ENCODE measurements at places on chromosomes 6 and 20.

DNA sequence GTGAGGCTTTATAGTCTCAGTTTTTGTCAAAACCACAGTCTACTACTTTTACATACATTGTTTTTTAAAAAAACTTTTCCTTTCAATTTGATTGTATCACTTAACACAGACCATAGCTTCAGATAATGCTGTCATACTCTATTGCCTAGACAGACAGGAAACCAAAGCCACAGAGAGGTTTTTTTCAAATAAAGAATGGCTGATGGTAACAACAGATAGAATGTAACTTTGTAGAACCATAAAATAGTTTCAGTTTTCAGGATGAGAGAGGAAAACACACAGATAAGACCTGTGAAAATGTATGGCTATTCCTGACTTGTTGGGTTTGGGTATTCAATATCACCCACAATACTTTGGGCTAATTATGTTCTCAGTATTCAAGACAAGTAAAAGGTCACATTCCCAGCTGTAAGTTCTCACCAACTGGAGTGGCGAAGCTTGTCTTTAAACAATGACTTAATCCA lies 94.0 kb downstream of the ADGRG6 start:
- no peak for DNase-seq

GRCh38 chr6:151962246-151962846 lies 154.9 kb downstream of the ESR1 start:
- no peak for DNase-seq

GRCh38 chr6:169574420-169574819 lies 127.4 kb downstream of the WDR27 start:
- no peak for DNase-seq

DNA sequence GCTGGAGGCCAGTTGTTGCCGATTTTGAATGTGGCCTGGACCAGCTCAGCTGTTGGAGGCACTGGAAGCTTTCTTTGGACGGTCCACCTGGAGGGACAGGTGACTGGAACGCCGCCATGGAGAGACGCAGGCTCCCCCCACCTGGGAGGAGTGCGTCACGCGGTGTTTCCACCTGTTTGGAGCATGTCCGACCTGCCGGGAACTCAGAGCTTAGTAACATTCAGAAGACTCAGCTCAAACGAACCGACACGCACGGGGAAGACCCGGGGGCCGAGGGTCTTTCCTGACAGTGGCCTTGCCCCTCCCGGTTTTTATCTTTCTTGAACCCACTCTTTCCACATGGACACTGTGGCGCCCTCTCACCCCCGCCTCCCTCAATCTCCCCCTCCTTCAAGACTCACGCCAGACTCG lies 141.6 kb downstream of the SMOC2 start:
- DNase-seq, result peak; percentile 76

DNA sequence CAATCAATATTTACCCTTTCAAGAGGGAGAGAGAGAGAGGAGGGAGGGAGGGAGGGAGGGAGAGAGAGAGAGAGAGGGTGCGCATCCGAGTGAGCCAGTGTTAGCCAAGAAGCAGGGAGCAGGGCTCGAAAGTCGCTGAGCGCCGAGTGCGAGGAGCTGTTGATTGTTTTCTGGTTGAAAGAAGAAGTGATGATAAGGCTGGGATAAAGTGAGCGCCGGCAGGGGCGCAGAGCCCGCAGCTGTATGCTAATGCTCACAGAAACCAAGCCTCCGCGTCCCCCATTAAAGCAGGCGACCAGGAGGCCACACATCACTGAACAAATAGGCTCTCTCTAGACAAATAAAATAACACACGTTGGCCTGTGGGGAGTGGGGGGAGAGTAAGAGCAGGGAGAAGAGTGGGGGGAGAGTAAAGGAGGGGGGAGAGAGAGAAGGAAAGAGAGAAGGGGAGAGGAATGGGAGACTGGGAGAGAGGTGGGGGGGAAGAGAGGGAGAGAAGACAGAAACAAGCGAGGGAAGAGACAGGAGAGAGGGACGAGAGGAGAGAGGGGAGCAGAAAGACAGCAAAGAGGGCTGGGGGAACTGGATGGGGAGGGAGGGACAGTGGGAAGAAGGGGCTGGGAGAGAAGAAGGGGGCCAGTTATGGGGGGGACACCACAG lies 5.0 kb upstream of the INSM1 start:
- no peak for DNase-seq

DNA sequence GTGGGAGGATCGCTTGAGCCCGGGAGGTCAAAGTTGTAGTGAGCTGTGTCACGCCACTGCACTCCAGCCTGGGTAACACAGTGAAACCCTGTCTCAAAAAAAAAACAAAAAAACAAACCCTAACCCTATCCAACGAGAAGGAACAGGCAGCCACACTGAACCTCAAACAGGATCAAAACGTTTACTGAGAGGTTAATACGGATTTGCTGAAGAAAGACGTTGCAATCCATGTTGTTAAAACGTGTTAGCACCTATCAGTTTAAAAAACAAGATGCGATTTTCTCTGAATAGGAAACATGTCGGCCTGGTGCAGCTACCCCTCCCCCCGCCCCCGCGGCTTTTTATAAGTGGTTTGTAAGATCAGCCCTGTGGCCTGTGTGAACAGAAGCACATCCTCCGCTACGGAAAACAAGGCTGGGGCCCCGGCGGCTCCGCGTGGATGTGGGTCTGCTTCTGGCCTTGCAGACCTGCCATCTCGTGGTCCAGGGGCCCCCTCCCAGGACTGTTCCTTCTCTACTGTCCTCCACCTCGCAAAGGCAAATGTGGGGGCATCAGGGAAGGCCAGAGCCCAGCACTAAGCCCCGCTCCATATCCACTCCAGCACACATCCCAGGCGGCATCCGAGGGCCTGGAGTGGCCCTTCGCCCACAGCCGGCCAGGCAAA lies 11.4 kb downstream of the SLC2A4RG start:
- DNase-seq, result no peak

- DNase-seq, result no peak
Observed at GRCh38 chr6:105985816-105986632, 100.1 kb upstream of the PRDM1 start.

GRCh38 chr20:52649727-52650126 lies 322.4 kb upstream of the TSHZ2 start:
- no peak for DNase-seq

GRCh38 chr20:45358282-45359068 lies 4.5 kb upstream of the SYS1 start:
- peak; percentile 65 for DNase-seq

DNA sequence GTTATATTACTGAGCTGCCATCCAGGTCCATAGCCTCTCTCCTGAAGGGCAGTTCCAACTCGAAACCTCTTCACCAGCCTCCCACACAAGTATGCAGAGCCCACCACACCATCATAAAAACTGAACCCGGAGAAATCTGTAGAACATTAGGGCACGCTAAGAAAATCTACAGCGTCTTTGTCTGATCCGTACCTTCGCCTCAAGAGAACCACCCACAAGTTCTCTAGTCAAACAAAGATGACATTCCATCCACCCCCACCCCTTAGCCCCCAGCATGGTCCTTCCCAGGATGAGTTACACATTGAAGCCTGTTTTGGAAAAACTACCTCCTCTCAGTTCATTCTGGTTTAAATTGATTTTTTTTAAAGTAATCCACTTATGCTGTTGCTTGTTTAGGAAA lies 219.7 kb downstream of the ZMYND8 start:
- DNase-seq, result no peak

GRCh38 chr6:169868458-169868857 lies 117.0 kb downstream of the ERMARD start:
- peak; percentile 84 for DNase-seq
